B cell (primary cell): ENCODE measurements at places on chromosomes 5 and 9. TPM values are rescaled to one million over a fixed set of nuclear protein-coding genes. Genes with fewer than 3 reads are reported as not detected.
A peak's percentile ranks its signal among the peaks of the same experiment; 100 is the strongest.

Gene PCDH12
- not detected in 2 replicates for total RNA-seq

GRCh38 chr9:89562186-89562814 is 42.5 kb upstream of the GADD45G start:
- no peak for DNase-seq

GRCh38 chr5:39422036-39422606 is 2.7 kb downstream of the DAB2 start:
- DNase-seq = no peak

DNA sequence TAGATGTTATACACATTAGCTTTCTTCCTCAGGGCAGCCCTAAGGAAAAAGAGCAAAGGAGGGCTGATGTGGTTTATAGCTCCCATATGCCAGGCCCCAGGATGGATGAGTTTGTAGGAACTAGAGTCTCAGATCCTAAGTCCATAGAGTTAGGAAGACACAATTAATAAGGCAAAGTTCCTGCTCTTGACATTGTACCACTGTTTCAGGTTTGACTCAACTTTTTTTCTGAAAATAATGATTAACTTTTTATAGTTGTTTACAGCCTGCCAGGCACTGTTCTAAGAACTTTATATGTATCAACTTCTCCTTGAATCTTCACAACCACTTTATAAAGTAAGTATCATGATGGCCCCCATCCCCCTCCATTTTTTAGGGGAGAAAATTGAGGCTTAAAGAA is 339.5 kb downstream of the PDE4D start:
- no peak for DNase-seq

DNA sequence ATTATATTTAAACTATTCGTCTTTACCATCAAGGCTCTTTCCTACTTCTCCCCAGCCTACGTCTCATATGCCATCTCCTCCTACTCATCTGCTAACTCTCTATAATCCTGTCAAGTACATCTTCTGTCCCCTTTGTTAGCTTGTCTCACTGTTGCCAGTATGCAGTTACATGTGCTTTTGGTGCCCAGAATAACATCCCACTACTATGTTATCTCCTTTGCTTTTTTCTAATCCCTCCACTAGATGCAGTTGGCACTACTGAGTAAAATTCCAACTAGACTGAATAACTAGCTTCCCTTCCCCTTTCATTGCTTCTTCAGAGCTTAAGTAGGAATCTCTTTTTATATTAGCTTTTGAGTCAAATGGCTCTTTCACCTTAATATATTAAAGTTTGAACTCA is 3.0 kb upstream of the ARRDC3 start:
- no peak for DNase-seq

GRCh38 chr5:143309661-143310431 is 93.6 kb downstream of the NR3C1 start:
- no peak for DNase-seq

GRCh38 chr5:145521066-145521465 is 314.1 kb downstream of the PRELID2 start:
- DNase-seq = no peak

GRCh38 chr5:98786191-98786853 is 12.9 kb downstream of the RGMB start:
- DNase-seq = no peak

DNA sequence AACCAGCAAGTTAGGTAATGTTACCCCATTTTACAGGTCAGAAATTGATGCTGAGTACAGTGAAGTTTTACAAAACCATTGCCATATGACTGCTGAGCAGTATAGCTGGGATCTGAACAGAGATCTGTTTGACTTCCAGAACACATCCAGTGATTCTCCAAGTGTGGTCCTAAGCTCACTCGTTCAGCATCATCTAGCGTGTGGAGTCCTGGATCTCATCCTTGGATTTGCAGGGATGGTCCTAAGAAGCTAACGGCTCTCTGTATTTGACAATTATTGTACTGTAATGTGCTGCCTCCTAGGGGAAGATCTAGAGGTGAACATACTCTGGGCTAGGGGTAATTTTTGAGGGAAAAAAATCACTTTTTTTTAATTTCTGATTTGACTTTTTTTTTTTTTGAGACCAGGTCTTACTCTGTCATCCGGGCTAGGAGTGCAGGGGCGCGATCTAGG is 1.4 kb downstream of the SLC26A2 start:
- DNase-seq = peak; percentile 26

DNA sequence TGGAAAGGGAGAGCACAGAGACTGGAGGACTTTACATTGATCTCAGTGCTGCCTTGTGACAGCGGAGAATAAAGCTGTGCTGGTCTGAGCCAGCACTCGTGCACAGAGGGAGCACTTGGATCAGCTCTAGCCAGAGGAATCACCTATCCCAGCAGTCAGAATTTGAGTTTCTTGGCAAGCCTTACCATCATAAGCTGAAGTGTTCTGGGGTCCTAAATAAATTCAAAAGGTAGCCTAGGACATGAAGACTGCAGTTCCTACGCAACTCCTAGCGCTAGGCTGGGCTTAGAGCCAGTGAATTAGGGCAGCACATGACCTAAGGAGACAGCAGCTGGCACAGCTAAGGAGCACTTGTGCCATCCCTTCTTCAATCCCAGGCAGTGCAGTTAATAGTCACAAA is 119.5 kb downstream of the HMHB1 start:
- DNase-seq = no peak

GRCh38 chr5:169412831-169413230 is 111.9 kb upstream of the SLIT3 start:
- no peak for DNase-seq

GRCh38 chr5:4563400-4563799 is 576.7 kb upstream of the ADAMTS16 start:
- no peak for DNase-seq
